Cortex of kidney (tissue), 1 donor: ENCODE measurements at places on chromosomes 12 and 14.

DNA sequence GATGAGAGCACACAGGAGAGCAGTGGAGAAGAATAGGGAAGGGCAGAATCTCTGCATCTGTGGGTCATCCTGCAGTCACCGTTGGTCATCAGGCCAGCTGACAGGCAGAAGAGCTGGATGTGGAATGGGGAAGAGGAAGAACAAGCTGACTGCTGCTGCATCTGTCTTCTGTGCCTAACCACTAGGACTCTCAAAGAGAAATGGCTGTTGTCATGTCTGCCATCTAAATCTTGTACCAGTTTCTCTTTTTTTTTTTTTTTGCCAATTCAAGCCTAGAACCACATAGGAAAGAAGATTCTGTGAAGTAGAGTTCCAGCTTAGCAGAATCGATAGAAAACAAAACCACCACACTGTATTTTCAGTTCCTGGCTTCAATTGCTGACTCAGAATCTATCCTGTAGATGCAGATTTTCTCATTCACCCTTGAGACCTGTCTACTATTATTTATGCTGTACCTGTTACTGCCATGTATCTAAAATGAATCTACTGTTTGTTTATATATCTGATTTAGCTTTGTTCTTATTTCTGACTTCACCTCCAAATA, 421.9 kb upstream of the PRICKLE1 start:
- no peak for DNase-seq

- DNase-seq, result no peak
These were observed 18.4 kb downstream of the NR2C1 start for GRCh38 chr12:95055057-95055456.

DNA sequence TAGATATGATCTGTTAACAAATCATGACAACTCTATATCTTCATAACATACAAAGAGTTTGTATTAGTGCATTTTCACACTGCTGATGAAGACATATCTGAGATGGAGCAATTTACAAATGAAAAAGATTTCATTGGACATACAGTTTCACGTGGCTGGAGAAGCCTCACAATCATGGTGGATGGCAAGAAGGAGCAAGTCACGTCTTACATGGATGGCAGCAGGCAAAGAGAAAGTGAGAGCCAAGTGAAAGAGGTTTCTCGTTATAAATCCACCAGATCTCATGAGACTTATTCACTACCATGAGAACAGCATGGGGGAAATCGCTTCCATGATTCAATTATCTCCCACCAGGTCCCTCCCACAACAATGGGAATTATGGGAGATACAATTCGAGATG, 157.6 kb downstream of the DUSP6 start:
- no peak for DNase-seq

GRCh38 chr14:93984987-93985410, 8.6 kb upstream of the ASB2 start:
- DNase-seq, result no peak

DNA sequence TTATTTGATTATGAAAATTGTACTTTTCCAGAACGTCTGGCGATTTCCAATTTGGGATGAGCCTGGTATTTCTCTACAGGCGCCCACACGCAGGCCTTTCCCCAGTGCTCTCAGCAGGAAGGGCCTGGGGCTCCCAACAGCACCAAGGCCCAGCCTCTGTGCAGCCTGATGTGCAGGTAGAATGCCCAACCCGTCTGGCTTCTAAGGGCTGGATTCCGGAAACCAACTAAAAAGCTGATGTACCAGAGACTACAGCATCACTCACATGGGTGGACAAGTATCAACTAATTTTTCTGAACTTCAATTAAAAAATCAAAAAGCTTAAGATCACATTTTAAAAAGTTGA, 25.8 kb downstream of the CDC42BPB start:
- DNase-seq, result no peak

DNA sequence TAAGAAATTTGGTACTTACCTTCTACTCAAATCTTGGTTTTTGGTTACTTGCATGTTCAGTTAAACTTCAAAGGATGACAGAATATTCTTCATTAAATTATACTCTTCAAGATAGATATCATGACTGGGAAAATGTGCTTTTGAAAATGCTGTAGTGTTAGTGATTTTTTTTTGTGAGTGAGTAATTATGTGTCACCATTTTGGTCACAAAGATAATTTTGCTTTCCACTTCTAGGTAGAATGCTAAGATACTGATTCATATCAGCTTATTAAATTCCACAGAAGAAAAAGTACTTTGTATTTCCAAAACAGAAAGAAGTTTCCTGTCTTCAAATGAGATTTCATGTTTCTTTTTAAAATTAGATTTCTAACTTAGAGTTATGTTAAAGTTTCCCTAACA, 61.2 kb downstream of the ATXN7L3B start:
- no peak for DNase-seq
